ENCODE measurements at places on chromosomes 2 and 18.

DNA sequence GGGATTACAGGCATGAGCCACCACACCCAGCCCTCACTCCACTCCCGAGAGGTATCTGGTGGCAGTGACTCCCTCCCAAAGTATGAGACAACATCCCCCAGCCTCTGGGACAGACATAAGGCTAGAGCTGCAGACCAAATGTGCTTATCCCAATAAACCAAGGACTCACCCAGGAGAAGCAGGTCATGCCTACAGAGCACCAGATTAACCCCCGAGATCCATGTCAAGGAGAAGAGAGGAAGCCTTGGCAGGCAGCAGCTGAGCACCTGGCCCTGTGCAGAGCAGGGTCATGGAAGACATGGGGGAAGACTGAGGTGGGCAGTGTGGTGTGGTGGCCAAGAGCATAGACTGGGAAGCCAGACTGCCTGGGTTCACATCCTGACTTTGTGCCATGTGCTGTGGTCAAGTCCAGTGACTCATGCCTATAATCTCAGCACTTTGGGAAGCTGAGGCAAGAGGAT lies 7.2 kb downstream of the RAB11FIP5 start:
- no peak for DNase-seq

DNA sequence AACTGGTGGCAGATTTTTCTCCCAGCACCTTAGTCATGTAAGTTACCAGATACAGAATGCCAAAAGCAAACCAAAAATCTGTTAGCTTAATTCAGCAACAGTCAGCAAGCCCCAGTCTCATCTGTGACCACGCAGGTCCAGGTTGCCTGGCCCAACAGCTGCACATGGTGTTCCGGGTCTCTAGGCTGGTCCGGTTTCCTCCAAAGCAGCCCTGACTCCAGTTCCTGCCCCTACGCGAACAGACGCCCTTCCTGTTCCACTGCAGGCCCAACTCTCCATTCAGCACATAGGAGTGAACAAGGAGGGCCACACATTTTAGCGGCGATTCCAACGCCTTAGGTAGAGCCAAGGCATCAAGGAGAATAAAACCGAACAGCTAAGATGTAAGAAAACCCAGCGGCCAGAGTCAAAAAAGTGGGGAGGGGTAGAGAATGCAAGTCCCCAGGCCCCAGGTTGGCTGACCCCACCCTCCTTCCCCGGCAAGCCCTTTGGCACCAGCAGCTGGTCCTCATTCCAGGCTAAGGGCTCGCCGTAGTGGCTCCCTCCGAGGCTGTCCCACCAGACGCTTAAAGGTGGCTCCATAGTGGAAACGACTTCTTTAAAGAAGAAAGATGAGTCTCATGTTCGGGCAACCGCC lies 1.5 kb downstream of the STK25 start:
- no peak for DNase-seq

- no peak for DNase-seq
These were observed 29.8 kb downstream of the AGAP1 start for GRCh38 chr2:235523486-235524150.

GRCh38 chr2:238461051-238461450 lies 34.3 kb downstream of the ASB1 start:
- DNase-seq, result no peak

Data from stimulated activated CD4-positive, alpha-beta T cell treated with anti-CD3 and anti-CD28 coated beads, Interleukin-1b, Interleukin-23, amount 100 ng/mL, for 4 hours (primary cell).